Activated T-helper 1 cell treated with Interleukin-2 at 50 U/mL for 16 hours (primary cell): ENCODE measurements at places on chromosomes 2 and 18.

- DNase-seq, result no peak
These were observed 932.2 kb downstream of the TDRD15 start for GRCh38 chr2:22055784-22056620.

GRCh38 chr2:30475542-30475941 is 28.5 kb downstream of the LCLAT1 start:
- no peak for DNase-seq

GRCh38 chr18:73621091-73621490 is 526.5 kb downstream of the FBXO15 start:
- no peak for DNase-seq

DNA sequence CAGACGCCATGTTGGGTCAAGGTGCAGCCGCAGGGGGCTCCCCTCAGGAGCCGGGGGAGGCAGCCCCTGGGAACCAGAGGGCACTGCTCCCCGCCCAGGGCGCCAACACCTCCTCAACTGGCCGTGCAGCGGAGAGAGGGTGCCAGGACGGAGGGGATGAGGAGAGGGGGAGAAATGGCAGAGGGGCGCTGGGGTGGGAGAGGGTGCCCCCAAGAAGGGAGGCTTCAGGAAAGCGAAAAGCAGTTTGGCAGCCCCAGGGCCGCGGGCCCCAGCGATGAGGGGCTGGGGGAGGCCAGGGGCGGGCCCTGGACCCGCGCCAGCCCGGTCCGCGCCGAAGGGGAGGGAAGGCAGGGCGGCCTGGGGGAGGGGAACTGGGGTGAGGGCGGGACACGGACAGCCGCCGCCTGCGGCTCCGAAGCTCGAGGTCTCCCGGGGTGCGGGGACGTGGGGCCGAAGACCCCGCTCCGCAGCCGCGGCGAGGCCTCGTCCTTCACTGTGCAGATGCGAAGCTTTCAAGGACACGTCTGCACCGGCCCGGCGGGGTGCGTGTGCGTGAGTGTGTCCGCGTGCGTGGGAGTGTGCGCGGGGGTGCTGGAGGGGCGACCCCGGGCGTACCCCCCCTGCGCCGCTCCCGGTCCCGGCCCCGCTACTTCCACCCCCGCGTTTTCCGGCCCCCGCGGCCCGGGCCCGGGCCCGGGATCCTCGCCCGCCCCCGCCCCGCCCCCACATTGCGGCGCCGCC is 1.4 kb downstream of the DNMT3A start:
- peak; percentile 14 for DNase-seq

- no peak for DNase-seq
These were observed 43.7 kb upstream of the AMMECR1L start for GRCh38 chr2:127929449-127929848.

DNA sequence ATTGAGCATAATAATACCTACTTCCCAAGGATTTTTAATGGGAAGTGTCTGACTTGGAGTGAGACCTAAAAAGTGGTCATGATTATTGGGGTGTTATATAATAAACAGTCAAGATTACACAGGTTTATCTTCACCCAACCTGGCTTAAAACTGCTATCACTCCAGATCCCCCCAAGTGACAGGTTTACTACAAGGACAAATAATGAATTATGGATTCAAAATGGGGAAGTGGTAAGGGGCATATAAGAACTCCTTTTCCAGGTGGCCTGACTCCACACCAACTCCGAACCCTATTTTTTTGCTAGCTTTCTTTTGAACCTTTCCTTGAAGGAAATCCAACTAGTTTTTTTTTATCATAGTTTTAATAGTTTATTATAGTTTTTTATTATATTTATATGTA is 663.0 kb upstream of the FANCL start:
- DNase-seq, result no peak

- no peak for DNase-seq
These were observed 20.6 kb upstream of the NDUFV2 start for GRCh38 chr18:9081940-9082339.

DNA sequence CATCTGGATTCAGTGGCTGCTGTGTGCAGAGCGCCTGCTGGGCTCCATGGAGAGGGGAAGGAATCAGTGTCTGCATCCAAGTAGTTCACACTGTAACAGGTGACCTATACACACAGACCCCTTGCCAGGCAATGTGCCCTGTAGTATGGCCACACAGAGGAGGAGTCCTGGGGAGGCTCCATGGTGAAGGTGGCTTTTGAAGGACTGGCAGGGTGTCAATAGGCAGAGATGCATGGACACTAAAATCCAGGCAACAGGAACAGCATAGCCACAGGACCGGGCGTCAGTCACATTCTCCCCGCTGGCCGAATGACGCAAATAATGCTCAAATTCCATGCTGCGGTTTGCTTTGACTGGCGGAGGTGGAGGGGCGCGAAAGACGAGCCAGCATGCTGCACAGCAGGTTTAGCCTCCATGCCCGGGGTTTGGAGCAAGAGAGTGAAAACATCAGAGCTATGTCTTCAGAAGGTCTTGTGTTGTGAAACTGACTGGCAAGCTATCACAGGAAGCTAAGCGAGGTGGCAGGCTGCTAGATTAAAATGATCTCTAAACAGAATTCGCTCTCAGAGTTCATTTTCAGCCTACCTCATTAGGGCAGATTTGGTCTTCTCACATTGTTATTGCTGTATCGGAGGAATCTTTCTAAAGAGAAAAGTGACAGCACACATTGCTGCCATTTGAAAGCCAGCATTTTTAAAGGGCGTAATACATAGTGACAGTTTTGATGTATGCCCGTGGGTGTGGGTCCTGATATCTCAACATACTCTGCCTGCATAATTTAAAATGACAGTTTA is 1.2 kb upstream of the CHMP1B start:
- peak; percentile 26 for DNase-seq
